ENCODE measurements at places on chromosomes 5 and 9.
A peak's percentile ranks its signal among the peaks of the same experiment; 100 is the strongest.

- no peak for DNase-seq
These were observed at the start of gene C1QTNF3 for GRCh38 chr5:34043099-34043876. C1QTNF3 (minus strand) TSS chr5:34043213; CDS start chr5:34043125, 88 bp downstream.

DNA sequence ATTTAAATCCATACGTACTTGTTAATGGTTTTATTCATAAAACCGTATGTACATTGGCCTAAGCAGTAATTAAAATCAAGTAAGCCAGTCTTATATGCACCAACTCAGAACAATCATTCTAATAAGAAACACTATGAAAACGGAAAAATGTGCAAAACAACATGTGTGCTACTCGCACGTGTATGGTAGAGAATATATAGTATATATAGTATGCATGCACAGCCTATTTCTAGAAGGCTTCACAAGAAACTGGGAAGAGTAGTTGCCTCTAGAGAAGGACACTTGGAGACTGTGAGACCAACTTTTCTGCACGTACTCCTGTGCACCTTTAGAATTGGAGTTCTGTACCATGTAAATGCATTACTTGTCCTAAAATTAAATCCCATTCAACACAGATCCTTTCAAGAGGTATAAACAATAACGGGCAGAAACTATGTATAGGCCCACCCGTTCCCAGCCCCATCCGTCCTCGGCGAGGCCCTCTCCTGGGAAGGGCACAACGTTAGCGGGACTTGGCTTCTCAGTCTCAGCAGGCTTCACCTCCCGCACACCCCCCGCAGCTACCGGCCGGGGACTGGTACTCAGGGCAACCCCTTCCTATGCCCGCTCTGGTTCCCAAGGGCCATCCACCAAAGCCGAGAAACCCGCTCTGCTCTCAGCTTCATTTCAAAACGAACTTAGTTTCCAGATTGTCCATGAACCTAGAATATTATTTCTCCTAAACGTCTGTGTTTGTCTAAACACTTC lies 2.0 kb downstream of the CDC14B start:
- peak; percentile 56 for DNase-seq

DNA sequence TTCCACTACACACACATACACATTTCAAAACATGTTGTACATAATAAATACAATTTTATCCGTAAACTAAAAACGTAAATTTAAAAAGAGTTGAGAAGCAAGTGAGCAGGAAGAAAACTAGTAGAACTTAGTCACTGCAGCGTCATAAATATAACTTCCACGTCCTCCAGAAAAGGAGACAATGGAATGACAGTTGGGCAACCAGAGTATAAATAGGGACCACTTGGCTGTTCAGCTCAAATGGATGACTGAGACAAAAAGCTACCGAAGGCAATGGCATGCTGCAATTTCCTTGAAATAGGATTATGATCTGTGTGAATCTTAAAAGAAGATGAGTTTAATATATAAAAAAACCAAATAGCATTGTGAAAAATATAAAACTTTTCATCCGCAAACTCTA lies 438.5 kb upstream of the RGMB start:
- no peak for DNase-seq

DNA sequence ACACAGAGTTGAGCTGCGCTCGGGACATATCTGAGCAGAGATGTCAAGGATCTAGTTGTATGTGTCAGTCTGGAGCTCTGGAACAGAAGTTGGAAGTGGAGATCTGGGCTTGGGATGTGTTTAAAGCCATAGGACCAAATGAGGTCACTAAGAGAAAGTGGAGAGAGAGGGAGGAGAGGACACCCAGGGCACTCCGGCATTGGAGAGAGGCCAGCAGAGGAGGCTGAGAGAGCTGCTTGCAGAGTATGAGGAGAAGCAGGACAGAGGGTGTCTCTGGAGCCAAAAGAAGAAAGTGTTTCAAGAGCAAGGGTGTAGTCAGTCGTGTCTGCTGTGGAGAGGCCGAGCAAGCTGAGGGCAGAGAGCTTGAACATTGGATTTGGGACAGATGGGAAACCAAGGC lies 34.7 kb downstream of the ARHGEF37 start:
- DNase-seq = no peak

DNA sequence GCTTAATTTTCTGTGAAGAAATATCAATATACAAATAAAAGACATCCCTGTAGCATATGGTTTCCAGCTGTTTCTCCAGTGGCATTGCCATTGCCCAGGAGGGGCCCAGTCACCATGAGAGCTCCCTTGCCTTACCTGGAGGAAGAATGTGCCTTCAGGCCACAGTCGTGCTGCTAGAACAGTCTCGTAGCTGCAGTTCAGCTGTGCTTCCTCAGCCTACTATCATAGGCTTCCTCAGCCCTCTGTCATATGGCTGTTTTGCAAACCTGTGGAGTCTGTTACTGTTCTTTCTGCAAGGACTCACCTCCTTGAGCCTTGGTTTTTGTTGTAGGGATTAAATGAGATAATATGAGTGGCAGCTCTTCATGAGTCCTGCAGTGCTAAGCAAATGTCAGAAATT lies 67.6 kb downstream of the RCL1 start:
- DNase-seq = no peak

GRCh38 chr9:18776836-18777820 lies 255.9 kb downstream of the SAXO1 start:
- no peak for DNase-seq

DNA sequence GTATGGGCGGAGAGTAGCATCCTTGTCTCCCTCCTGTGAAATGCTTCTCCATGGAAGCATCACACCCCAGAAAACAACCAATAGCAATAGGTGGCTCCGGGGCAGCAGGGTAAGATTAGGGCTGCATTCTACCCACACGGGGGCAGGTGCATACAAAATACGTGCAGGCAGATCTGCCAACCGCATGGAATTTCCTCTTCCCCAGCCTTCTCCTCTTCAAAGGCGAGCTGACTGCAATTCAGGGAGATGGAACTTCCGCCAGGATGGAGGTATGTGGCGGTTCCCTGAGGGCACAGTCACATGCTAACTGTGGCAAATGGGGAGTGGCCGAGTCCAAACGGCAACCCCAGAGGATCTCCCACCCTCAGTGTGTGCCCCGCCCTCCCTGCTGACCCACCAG lies 81.5 kb downstream of the LMNB1 start:
- DNase-seq = no peak

DNA sequence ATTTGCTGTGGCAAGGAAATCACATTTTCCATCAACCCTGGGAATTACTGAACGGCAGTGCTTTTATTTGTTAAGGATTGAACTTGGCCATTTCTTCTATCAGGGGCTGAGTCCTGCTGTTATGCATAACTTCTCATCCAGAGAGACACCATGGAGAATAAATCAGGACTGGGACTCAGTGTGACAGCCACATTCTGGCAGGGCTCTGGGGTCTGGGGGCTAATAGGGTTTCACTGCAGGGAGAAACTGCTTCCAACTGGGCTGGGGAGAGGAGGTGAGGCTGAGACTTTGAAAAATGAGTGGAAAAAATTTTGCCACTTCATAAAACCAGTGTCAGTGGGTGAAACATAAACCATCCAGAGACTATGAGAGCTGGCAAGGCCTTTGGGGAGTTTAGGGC lies 95.7 kb upstream of the ALDH1B1 start:
- DNase-seq = no peak
